ENCODE measurements at places on chromosomes 2 and 18.

DNA sequence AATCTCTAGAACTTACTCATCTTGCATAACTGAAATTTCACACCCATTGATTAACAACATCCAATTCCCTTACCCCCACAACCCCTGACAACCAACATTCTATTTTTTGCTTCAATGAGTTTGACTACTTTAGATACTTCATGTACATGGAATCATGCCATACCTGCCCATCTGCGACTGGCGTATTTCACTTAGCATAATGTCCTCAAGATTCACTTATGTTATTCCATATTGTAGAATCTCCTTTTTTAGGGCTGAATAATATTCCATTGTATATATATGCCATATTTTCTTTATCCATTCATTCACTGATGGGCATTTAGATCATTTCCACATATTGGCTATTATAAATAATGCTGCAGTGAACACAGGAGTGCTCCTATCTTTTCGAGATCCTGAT lies 13.8 kb downstream of the CTAGE1 start:
- DNase-seq = no peak

DNA sequence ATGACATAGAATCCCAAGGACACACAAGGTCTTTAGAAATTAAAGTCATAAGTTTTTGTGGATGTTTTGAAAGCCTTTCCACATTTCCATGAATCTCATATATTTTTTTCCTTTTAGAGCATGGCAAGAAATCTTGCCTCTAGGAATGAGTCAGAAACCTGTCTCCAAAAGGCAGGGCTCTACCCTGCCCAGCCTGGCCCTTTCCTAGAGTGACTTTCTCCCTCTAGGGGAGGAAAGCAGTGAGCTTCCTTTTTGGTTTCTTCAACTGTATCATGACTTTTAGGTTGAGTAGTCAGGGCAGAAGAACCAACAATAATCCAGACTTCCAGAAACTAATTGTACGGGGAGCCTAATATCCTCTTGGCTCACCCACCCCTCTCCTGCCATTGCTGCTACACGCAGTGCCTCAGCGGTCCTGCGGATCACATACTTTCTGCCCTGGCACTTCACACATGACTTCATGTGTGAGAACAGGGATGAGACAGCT lies 300.3 kb downstream of the AGPS start:
- DNase-seq = no peak

DNA sequence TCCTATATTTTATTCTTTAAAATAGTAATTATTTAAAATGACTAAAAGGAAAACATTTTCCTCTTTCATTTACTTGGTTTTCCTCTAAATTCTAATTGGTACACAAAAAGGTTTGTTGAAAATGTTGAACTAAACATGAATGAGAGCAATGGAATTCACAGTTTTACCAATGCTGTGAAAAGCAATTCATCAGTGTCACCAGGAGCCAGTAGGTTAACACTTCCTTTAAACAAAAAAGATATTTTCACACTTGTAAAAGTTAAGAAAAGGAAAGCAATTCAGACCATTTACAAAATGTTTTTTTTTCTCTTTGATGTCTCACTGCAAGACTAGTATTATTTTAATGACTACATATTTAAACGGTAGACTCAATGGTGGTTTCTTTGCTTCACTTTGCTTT lies 341.6 kb downstream of the RIT2 start:
- DNase-seq = no peak

DNA sequence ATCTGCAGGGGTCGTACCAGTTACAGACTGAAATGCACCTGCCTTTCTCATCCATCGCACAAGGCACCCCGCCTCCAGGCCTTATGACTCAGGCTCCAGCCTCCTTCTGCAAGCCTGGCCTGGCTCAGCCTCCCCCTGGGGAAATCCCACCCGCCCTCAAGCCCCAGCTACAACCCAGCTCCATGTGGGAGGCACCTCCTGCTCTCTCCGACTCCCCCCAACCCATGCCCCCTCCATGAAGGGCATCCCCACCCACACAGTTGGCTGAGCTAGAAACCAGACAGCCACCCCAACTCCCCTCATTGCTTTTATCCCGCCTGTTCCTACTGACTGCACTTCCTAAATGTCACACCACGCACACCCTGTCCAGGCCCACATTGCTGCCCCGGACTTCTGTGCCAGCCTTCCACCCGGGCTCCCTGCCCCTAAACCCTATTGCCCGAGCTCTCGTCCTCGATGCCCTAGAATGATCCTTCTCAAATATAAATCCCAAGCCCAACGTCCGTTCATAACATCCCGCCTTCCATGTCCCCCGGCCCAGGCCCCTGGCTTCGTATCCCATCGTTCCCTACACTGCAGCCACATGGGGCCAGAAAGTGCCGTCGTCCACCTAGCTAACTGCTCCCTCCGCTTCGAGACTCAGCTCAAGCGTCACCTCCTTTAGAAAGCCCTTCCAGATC lies 9.9 kb downstream of the DNMT3A start:
- DNase-seq = no peak

DNA sequence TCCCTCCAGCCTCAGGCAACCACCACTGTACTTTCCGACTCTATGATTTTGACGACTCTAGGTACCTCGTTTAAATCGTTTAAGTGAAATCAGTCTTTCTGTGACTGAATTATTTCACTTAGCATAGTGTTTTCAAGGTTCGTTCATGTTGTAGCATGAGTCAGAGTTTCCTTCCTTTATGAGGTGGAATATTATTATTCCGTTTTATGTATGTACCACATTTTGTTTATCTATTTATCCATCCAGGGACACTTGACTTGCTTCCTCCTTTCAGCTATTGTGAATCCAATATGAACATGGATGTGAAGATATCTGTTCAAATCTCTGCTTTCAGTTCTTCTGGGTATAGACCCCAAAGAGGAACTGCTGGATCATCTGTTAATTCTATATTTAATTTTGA lies 19.1 kb downstream of the IL1R2 start:
- DNase-seq = no peak

All from NCI-H510A treated with DMSO at 0.1 percent for 48 hours (cell line).